Activated T-helper 2 cell treated with anti-CD3 and anti-CD28 coated beads, Interferon-gamma antibody, Interleukin-2, Interleukin-4, amounts not matched to agents 10 μg/mL and 5 μg/mL and 100 μg/mL, durations not matched to agents 14 hours and 24 hours and 36 hours (primary cell): ENCODE measurements at places on chromosomes 7 and 10.
A peak's percentile ranks its signal among the peaks of the same experiment; 100 is the strongest.

- DNase-seq, result no peak
Measured at GRCh38 chr10:103557455-103557854, 64.0 kb downstream of the NEURL1 start.

DNA sequence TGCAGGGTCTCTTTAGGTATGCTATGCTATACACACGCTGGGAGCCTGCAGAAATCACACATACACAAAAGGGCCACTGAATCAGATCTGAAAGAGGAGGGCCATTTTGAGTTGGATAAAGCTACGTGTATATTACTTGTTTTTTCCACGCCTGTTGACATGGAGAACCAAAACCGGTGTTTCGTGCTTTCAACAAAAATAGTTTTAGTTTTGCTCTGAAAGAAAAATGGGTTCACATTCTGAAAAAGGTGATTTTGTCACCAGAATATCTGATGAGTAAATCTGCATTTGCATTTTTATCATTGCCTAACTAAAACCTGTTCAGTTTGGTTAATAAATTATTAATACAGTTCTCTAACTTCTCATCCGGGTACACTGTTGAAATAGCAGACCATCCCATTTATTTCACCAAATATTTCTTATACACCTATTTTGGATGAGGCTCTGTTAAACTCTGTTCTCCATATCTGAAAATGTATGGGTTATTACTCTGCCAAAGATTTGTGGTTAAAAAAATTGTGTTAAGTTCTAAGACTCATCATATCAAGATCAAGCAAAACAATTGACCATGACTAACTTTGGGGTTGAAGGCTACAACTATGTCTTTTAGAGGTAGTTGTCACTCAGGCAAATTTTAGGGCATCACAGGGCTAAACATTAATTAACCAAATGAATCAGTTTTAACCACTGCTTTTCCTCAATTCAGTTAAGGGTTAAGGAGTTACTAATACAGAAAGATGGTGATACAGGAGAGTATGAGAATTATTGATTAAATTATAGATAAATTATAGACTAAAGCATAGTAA, 101.2 kb upstream of the RPA3 start:
- DNase-seq, result no peak

GRCh38 chr10:42996588-42996987, 80.3 kb upstream of the RET start:
- no peak for DNase-seq

DNA sequence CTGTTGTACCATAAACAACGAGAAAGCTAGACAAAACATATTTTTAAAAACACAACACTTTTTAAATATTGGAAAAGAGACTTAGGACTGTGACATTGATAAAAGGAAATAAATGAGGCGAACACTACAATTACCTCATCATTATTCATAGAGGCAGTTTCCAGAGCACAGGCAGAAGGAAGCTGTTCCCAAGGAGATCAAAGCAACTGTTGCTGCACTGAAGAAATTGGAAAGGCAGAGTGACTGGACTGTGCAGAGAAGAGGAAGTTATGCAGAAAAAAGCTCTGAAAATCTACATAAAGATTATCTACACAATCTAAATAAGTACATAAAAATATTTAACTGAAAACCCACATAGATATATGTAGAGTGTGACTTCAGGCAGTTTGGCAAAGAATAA, 32.8 kb downstream of the MYO3A start:
- DNase-seq, result no peak

DNA sequence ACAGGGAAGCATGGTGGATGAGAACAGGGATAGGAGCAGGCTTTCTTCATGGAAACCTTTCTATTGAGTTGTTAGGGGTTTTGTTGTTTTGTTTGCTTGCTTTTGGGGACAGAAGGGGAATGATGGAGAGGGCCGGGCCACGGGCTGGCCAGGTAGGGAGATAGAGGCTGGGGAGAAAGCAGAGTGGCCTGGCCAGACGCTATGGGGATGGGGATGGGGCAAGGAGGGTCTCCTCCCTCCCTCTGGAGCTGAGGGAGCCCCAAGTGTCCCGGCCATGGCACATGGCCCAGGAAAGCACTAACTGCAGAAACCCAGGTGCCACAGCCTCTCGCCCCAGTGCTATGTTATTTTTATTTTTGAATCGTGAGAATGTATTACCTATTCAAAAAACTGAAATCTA, 10.0 kb downstream of the AOC1 start:
- no peak for DNase-seq

GRCh38 chr7:143407287-143408251, 1.1 kb downstream of the EPHA1 start:
- DNase-seq, result no peak

DNA sequence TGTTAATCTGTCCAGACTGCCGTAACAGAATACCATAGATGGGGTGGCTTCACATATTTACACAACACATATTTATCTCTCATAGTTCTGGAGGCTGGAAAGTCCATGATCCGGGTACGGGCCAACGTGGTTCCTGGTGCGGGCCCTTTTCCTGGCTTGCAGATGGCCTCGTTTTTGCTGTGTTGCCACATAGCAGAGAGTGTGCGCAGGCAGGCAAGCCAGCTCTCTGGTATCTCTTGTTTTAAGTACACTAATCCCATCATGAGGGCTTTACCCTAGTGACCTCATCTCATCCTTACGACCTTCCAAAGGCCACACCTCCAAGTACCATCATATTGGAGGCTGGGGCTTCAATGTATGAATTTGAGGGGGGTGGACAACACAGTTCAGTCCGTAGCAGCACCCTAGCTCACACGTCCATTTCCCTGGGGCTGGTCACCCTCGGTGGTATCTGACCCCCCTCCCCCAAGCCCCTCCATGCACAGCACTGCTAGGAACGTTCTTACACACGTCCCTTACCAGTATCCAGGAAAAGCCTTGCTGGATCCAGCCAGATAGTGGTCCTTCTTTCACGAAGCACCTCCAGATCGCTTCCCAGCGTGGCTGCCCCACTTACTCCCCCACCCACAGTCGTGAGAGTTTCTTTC, 21.5 kb downstream of the CUX1 start:
- no peak for DNase-seq

GRCh38 chr7:90701021-90701420, 104.9 kb downstream of the CDK14 start:
- no peak for DNase-seq

DNA sequence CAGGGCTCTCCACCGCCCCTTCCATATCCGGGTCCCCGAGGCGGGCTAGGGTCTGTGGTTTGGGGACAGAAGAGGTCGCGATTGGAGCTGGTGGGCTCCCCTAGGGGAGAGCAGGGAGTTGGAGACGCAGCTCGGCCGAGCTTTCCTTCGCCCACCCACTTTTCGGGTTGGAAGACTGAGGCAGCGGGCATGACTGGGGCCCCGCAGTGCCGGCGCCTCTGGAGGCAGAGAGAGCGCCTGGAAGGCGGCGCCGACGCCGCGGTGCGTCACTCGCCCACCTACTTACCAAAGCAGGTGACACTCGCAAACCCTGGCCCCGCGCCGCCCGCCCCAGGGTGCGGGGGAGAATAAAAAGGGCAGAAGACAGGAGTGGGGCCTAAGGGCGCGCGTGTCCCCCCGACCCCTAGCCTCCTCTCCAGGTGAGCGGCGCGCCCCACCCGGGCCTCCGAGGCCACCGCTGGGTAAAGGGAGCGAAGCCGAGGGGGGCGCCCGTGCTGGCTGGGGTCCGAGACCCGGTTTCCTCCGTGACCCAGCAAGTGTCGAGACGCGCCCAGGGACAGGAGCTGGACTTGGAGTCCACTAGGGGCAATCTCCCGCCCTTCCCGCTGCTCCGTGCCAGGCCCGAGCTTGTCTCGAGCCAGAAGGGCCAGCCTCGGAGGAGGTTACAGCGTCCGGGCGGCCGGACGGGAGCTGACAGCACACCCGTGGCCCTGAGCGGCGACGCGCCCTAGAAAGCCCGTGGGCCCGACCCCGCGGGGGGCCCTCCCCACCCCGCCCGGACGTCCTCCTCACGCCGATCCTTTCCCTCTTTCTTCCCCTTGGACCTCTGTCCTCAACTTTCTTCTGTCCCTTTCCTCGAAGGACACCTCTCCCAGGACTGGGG, 34.4 kb upstream of the GRID1 start:
- DNase-seq, result peak; percentile 63

DNA sequence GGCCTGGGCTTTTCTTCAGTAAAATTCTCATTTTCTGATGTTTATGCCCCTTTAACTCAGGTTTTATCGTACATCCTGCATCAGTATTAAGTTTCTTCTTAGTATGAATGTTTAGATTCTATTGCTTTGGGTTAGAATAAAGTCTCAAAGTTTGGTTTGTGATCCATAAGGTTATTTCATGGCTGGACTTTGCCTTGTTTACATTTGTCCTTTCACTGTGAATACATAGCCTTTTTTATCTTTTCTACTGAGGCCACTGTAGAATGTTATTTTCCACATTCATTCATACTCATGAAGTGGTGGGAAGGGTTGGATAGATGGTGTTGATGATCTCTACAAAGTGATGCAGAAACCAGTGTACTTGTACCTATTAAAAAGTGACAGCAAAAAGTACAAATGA, 59.8 kb downstream of the CCSER2 start:
- DNase-seq, result no peak

GRCh38 chr7:33155811-33156210, 26.4 kb downstream of the BBS9 start:
- DNase-seq, result no peak

- no peak for DNase-seq
Measured at GRCh38 chr10:93993782-93994437, at the start of gene PLCE1. TSS of gene PLCE1 (plus strand) at chr10:93993931. CDS start at chr10:94031047, 37,116 bp downstream.

DNA sequence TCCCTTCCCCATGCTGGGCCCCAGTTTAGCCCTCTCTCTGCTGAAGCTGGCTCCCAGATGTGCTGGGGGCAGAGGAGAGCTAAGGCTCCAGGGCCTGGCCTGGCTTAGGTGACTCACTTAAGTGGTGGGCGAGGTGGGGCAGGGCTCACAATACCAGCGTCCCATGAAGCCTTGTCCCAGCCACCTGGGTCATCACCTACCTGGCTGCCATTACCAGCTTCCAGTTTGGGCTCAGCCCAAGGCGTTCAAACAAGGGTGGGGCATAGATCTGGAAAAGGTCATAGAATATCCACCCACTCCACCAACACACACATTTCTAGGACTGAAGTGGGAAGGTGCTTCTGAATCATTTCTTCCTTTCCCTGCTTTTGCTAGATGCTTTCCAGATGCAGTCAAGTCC, 8.3 kb downstream of the KAZALD1 start:
- no peak for DNase-seq

GRCh38 chr7:111835066-111835465, 272.8 kb upstream of the IMMP2L start:
- DNase-seq, result no peak

DNA sequence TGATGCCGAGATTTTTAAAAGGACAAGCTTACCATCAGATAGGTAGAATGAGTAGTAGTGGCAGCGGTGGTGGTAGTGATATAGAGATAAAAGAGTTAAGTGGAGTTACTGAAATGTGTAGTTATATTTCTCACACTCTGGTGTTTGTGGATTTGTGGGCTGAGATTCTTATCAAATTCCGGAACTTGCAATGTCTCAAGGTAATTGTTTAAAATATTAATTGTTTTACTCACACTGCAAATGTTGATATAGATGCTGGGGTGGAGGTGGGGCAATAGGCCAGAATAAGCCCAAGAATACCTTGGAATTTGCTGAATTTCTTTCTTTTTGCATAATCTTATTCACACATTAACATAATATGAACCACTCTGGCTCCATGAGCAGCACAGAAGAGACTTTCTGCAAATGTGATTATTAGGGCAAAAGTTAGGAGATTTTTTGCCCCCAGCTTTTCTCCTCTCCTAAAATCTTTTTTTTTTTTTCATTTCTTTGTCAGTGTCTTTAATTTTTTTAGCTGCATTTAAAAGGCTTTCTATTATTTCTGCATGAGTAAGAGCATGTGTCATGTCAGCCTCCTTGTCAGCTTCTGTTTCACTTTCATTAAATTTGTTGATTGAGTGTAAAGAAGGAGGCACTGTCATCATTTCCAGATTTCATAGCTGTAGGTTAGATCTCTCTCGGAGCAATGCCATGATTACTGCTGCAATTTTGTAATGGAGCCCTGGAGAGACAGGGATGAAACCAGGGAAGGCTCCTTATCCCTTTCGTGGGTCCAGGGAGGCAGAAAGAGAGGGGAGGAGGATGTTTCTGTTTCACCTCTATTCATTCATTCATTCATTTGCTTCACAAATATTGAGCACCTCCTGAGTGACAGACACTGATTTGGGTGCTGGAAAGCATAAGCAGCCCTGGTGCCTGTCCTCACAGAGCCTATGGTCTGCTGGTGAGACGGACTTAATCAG, 13.1 kb upstream of the SGMS1 start:
- DNase-seq, result peak; percentile 35

GRCh38 chr7:69002416-69002815, 595.9 kb upstream of the AUTS2 start:
- no peak for DNase-seq

GRCh38 chr10:73207883-73208282, 39.2 kb downstream of the DNAJC9 start:
- no peak for DNase-seq

DNA sequence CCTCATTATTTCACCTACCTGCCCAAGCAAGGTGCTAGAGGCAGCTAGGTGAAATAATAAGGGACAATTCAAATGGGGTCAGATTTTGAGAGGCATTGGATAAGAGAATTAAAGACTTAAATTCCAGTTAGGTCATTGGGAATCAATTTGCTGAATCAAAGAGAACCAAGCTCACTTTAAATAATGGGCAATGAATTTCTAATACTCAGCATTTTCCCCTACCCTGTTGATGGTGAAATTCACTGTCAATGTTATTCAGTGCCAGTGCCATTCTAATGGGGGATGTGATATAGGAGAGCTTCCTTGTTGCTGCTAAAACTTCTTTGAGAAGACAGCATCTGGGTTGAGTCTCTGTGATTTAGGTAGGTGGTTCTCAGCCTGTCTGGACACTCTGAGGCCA, 509.3 kb downstream of the PHTF2 start:
- no peak for DNase-seq
